ENCODE measurements at places on chromosomes 3 and 15.

DNA sequence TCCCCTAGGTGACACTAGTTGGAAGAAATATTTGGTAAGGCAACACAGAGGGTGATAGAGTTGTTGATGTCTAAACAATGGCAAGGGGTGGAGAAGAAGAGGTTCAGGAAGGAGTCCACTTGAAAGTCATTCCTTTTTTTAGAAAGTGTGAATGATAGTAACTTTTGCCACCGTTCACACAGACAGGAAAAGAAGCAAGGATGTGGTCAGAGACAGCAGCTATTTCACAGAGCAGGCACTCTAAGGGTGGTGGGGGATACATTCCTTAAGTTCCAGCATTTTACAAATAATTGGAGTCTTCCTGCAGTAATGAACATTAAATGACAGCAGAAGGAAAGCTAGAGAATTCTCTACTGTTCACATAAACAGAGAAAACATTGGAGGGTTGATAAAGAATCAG lies 75.4 kb upstream of the ZNF385D start:
- no peak for DNase-seq

DNA sequence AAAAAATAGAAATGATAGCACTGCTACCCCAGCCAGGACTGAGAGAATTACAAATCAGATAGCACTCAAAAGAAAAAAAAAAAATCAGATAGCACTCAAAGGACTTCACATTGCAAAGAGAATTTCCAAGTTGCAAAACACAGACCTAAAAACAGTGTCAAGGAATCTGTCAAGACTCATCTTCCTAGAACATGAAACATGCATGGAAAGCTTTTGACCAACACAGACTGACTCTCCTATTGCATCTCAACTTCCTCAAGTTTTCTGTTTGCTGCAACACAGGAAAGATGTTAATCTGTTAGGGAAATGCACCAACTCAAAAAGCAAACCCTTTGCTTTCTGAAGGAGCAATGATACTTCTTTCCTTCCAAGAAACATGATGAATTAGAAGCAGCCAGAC lies 42.3 kb downstream of the RAB27A start:
- DNase-seq: no peak

- DNase-seq: no peak
Measured at GRCh38 chr15:60539016-60539415, 60.1 kb upstream of the ICE2 start.

- DNase-seq: no peak
Measured at GRCh38 chr15:63060699-63061098, 18.2 kb downstream of the TPM1 start.

DNA sequence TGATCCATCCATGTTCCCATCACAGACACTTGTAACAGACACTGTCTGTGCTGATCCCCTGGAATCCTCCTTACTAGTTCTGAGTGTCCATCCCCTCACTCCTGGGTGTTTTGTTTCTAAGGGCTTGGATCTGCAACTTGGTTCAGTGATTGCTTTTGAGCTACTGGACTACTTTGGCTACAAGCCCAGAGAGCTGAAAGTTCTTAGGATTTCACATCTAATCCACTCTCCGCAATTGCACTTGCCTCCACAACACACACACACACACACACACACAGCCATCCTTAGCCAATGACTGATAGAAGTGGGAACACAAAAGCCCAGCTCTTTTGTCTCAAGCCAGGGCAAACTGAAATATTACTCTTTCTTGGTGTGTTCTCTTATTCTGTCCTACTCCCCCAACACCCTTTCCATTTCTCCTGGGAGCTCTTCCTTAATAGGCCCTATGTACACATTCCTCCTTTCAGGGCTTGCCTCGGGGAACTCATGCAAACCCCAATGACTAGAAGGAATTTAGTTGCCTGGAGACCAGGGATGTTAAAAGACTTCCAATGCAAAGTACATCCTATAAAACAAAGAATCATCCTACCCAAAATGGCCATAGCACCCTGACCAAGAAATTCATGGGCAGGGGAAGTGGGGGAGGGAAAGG lies 206.1 kb upstream of the UBE2E2 start:
- no peak for DNase-seq
